ENCODE measurements at places on chromosomes 7 and 10.
A peak's percentile ranks its signal among the peaks of the same experiment; 100 is the strongest.

GRCh38 chr7:130418306-130418705 lies 22.5 kb downstream of the CEP41 start:
- no peak for DNase-seq

DNA sequence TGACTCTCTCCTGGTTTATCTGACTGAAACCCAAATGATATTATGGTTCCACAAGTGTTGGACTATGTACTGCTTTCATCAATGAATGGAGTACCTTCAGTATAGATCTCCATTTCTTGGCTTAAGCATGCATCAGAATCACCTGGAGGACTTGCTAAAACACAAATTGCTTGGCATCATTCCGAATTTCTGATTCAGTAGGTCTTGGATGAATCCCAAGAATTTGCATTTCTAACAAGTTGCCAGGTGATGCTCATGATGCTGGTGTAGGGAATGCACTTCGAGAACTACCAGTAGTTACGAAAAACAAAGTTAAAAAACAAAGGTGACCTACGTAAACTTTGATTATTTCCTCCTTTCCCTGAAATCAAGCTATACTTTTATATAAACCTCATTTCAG lies 119.0 kb upstream of the FEZF1 start:
- no peak for DNase-seq

GRCh38 chr10:46006219-46006618 lies 24.2 kb downstream of the NCOA4 start:
- peak; percentile 32 for DNase-seq

- no peak for DNase-seq
Observed at GRCh38 chr10:230758-231157, 95.5 kb downstream of the ZMYND11 start.

DNA sequence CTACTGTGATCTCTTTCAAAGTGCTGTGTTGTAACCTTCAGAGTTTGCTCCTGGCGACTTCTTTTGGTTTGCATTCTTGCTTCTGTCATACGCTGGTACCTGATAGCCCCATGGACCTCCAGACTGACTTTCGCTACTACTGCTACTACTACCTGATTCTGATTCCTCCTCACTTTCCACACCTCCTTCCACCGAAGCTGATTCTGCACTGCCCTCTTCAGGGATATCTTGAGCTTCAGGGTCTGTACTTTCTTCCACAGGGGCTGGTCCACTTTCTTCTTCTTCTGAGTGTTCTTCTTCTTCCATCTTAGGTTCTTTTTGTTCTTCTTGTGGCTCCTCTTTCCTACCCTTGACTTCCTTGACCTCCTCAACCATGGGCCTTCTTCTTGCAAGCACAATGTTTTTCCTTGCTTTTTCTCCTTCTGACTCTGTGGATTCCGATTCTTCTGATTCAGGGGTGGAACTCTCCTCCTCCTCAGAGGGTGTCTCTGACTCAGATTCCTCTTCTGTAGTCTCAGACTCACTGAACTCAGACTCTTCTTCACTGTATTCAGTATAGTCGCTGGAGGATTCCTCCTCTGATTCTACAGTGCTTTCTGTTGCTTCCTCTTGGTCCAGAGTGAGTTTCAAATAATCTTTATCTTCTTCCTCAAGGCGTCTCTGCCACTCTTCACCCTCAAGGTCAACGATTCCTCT lies 992.2 kb downstream of the PCDH15 start:
- DNase-seq: no peak

Data from MG63 (cell line).